Stromal cell of bone marrow (primary cell): ENCODE measurements at places on chromosomes 11 and 22.

DNA sequence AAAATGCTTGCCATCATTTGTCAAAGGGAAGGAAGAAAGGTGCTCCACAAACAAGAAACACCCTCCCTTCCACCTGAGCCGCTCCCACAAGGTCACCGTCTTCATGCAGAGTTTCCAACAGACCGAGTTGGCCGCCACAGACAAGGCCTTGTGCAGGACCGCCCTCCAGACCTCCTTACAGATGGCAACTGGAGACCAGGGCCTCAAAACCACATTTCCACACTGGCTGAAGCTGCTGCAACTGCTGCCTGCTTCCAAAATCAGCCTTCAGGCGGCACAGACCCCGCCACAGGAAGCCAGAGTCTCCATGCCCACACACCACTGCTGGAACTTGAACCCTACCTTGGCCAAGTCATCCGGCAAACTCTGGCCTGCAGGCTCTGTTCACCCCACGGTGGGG lies 6.3 kb downstream of the DEAF1 start:
- no peak for DNase-seq

DNA sequence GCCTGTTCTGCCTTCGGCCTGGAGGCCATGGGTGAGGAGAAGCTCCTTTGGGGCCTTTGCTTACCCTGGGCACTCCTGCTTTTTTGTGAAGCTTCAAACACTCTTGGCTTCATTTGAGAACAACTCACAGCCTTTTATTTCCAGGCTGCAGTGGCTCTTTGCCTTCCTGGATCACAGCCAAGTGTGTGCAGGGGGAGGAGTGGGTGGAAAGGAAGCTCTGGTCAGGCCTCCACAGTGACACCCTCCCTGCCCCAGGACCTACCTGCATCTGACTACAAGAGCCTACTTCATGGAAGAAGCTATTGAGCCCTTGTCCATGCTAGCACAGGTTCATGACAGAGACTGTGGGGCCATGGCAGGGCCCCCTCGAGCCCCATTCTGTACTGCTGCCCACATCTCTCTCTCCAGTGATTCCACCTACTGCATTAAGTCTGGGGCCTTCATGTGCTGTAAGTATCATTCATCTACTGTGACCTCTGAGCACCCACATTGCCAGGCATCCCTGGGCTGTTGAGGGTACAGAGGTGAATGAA lies 52.3 kb downstream of the GAB4 start:
- DNase-seq: no peak

DNA sequence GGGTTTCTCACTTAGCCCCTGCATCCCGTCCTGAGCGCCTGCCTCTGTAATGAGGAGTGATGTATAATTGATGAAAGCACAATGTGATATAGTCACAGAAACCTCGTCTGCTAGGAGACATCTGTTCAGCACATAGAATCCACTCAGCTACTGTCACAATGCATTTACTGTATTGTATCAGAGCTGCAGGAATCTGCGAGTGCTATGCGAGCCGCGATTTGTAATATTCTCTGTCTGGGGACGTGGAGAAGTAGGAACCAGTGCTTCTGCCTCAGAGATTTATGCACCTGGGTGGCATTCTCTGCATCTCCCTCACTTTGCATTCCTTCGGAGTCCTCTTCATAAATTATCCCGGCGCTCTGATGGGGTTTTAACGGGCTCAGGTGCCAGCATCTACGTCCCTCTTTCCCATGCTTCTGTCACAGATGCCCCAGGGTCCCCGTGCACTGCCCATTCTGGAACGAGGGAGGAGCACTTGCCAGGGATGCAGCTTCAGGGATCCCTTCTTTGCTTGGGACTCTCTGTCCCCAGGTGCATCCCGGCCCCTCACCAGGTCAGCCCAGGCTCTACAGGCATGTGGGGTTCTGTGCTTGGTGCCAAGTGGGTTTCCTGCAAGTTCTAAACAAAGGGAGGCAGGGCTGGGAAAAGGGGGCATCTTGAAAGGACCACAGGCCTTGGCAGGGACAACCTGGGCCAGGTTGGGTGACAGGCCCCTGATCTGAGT lies 205.5 kb downstream of the DSCAML1 start:
- no peak for DNase-seq

- no peak for DNase-seq
These were observed 76.5 kb upstream of the ZBED5 start for GRCh38 chr11:10934293-10934860.

DNA sequence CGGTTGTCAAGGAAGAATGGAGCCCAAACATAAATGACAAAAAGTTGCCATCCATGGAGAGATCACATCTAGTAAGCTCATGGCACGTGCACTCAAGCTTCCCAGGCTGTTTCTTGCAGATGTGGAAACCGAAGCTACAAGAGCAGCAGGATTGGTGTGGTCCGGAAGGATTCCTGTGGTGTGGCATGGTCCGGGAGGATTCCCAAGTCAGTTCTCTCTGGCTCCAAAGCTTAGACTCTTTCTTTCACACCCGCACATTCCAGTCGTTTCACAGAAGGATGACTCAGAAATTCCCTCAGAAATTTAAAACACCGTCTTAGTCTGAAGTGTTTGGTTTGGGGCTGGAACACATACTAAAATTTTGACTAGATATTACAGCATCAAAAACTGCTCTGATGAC lies 78.0 kb upstream of the DRD2 start:
- peak; percentile 98 for DNase-seq

DNA sequence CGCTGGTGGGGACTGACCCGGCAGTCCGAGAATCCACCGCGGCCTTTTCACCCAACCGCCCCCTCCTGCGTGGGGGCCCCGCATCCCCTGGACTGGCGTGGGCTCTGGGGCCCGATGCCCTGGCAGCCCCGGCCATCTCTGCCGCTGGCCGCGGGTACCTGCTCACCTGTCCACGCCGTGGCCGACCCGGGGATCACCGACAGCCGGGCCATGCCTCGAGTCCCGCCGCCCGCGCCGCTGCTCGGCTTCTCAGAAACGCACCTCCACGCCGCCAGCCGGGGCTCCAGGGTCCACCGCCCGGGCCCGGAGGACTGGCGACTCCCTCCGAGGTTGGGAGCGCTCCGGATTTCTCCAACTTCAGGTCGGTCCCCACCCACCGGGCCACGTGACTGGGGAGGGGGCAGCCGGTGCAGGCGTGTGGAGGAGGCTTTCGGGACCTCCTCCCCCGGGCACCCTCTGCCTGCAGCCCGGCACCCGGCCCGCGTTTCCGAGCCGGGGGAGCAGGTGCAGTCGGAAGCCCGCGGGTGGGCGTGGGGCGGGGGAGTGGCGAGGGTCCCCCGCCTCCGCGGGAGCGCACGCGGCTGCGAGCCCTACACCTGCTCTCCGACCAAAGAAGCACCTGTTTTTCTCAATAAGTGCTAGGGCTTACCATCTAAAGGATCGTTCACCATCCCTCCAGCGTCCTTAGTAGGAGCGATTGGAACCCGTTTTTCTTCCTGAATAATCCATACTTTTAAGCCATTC lies 554 bp upstream of the NRIP3 start:
- DNase-seq: no peak
